ENCODE measurements at places on chromosomes 6 and 20.

- no peak for DNase-seq
Observed at GRCh38 chr6:43742285-43742684, 27.7 kb upstream of the VEGFA start.

DNA sequence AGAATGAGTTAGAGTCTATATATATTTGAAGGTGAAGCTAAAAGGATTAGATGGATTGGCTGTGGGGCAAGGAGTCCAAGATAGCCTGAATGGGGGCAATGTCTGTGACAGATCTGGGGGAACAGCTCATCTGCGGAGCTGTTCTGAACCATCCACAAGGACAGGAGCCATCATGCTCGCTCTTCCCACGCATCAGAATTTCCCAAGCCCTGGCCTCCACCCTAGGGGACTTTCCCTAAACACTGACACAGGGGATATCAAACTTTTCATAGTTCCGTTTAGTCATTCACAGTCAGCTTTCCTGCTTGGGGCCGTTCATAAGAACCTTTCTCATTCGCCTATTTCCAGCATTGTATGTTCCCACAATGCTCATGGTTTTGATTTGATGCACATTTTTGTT, 37.6 kb upstream of the CCN6 start:
- no peak for DNase-seq

GRCh38 chr20:63963784-63964301, 5.9 kb downstream of the ZNF512B start:
- no peak for DNase-seq

DNA sequence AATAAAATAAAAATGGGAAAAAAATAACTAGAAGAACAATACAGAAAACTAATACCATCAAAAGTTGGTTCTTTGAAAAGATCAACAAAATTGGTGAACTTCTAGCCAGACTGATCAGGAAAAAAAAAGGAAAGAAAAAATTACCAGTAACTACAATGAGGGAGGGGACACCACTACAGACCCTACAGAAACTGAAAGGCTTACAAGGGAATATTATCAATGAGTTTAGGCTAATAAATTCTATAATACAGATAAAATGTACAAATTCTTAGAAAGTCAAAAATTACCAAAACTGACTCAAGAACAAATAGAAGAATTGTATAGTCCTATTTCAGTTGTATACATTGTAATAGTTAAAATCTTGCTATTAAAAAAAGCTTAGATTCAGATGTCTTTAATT, 141.8 kb downstream of the COL19A1 start:
- no peak for DNase-seq

DNA sequence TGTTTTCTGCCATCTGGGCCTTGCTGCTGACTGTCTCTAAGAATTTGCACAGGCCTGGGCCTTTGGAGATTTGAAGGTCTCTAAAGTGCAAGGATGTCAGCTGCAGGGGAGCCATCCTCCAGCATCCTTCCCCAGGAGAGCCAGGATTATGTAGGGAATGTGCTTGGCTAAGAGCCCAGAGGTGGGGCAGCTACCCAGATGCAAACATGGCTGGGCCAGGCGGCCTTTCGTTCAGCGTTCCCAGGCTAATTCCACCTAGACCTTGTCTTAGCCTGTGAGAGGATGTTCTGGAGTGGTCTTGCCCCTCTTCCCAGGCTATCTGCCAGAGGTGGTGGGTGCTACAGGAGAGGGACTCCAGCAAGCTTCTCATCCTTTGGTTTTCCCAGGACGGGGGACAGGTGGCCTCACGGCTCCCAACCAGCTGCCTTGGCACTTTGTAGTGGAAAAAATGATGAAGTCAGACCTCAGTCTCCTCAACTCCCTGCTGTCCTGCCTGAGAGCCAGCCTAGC, 7.7 kb upstream of the PTGIS start:
- no peak for DNase-seq

DNA sequence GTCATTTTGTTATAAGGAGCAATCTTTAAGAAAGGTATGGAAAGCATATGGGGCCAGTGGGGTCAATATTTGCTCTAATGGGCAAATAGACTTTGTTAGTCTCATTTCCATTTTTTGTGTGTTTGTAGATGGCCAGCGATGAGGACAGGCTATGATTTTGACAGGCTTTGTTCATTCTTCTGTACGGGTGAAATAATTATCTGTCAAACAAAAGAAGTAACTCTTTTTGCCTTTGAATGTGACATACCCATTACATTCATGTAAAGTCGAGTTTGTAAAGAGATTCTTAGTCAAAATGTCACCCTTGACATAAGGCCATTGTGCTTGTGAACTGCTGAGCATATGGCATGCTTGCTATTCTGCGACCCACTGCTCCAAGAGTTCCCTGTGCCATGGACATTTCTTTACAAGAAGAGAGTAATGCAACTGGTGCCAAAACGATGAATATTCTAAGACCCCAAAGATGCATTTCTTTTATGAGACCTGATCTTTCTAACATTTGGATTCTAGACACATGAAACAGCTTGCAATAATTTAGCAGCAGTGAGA, 38.2 kb upstream of the JAG1 start:
- no peak for DNase-seq

GRCh38 chr6:37648465-37649330, 49.0 kb downstream of the MDGA1 start:
- no peak for DNase-seq

GRCh38 chr20:3276680-3277015, 37.7 kb upstream of the SLC4A11 start:
- DNase-seq, result peak; percentile 16

- no peak for DNase-seq
Observed at GRCh38 chr6:110741517-110741916, 73.8 kb downstream of the CDK19 start.

DNA sequence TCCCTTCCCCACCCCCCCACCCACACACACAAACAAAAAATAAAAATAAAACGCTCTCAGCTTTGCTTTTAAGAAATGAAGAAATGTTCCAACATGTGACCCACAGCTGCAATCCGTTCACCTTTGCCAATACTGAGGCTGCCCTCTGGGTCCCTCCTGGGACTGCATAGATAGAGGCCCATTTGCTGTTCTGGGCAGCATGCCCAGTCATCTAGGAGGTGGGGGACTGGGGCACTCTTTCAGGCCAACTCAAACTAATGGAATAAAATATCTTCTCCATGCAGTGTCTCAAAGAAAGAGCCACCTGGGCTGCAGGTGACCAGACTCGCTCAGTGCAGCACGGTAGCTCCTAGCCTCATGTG, 79.9 kb downstream of the SLC22A3 start:
- peak; percentile 3 for DNase-seq

GRCh38 chr6:112439010-112439409, 91.9 kb downstream of the RFPL4B start:
- no peak for DNase-seq

DNA sequence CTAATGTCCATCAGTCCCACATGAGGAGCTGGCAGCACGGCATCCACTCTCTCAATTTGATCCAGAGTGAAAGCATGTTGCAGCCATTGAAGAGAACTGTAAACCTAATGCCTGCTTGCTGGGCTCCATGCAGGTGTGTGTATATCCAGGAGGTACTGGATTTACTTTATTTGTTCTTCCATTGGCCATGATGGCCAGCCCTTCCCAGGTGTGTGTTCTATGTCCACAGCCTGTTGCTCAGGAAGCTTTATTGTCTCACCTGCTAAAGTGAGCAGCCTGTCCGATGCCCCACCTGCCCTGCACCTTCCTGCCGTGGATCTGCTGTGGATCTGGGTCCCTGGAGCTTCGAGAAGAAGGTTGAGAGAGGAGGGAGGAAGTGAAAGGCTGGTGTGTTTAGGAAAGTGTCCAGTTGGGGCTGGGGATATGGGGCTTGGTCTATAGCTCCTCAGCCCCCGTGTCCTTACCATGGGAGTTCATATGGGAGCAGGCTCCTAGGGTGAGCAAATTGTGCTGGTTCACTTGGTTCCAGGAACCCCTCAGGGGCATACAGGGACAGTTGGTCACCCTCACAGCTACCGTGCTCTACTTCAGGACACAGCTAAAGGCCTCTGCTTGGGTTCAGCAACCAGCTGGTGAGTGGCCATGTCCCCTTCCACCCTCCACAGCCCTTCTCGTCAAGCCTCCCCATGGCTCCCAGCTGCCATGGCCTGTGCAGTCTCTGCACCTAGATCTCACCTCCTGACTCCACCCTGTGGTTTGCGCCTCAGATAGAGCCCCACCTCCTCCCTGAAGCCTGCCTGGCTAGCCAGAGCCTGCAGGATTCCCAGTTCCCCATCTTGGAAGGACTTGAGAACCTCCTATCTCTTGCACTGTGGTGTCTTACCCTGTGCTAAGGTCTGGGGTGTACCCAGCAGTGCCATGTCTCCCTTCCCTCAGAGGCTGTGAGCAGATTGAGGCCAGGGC, 12.7 kb downstream of the TREML2 start:
- DNase-seq, result peak; percentile 70

DNA sequence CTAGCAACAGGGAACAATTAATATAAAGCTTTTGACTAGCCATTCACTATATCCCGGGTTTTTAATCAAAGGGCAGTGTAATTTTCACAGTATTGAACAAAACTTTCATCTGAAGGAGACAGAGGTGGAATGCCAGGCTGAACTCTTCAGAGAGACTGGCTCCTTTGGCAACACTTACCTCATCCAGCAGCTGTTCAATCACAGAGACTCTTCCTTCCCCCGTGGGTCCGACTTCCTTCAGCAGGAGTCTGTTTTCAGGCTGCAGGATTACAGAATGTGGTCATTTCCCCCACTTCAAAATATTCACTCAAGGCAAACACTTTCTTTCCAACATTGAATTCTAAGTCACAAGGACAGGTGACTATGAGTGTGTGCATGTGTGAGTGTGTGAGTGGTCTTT, 76.6 kb downstream of the DZANK1 start:
- DNase-seq, result no peak

GRCh38 chr6:169170583-169170955, 83.1 kb downstream of the THBS2 start:
- DNase-seq, result no peak

- no peak for DNase-seq
Observed at GRCh38 chr6:4858194-4859015, 82.2 kb downstream of the CDYL start.

DNA sequence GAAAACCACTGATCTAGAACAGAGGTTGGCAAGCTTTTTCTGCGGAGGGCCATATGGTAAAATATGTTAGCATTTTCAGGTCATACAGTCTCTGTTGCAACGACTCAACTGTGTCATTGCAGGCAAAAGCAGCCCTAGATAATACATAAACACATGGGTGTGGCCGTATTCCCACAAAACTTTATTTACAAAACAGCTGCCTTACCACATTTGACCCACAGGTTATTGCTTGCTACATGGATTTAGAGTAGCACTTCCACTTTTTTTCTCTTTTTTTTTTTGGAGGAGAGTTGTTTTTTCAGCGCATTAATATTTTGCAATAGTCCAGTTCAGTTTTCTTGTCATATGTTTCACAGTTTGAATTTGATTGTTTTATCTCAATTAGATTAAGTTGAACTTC, 2.5 kb upstream of the IGF2R start:
- no peak for DNase-seq

DNA sequence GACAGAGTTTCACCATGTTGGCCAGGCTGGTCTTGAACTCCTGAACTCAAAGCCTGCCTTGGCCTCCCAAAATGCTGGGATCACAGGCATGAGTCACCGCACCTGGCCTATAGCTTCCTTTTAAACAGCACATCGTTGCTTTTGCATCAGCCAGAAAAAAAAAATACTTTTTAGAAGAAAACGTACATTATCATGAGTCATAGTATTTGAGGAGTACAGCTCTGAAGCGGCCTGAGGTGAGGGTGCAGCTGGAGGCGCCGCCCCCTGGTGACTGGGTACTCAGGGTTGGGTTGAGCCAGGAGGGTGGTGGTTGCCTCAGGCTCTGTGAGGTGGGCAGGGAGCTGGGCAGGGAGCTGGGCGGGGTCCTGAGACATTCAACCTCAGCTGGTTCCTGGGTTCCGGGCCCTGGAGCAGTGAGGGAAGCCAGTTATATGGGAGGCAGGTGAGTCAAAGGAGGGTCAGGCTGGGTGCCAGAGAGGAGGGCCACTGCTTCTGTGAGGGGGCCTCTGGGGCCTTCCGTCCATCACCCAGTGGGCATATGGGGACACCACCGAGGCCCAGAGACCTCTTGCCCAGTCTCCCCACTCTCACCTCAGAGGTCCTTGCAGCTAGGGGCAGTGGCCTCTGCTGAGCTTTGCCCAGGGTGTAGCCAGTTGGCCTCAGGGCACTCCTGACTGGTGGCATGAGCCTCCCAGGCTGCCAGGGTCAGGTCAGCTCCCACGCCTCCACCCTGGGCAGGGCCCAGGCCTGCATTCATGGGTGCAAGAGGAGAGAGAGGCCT, 11.7 kb upstream of the ID1 start:
- DNase-seq, result peak; percentile 37

DNA sequence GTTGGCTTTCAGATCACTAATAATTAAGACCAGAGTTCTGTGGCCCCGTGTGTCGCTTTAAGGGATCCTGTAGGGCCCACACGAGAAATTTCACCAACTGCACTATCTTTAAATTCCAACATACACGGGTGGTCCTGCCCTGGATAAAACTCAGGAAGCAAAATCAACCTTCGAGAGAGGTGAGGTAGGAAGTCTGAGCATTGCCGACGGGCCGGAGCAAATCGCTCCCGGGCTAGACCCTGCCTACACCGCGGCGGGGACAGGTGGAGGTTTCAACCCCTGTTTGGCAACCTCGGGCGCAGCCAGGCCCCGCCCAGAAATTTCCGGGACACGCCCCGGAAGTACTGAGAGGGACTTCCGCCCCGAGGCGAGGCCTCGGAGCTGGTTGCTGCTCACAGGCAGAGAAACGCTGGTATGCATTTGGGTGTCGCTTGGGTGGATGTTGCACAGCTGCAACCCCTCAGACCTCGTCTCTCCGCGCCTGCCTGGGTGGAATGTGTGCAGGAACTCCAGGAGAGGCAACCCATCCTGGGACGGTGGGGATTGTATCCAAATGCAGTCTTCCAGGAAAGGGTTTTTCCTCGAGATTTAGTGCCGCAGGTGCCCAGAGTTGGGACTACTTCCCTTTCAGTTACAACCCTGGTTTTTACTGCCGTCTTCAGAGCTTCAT, 19.9 kb downstream of the ZKSCAN8 start:
- peak; percentile 39 for DNase-seq

GRCh38 chr6:150065083-150065482, 3.8 kb downstream of the ULBP3 start:
- no peak for DNase-seq

- DNase-seq, result no peak
Observed at GRCh38 chr6:168345896-168346754, 26.5 kb upstream of the DACT2 start.

DNA sequence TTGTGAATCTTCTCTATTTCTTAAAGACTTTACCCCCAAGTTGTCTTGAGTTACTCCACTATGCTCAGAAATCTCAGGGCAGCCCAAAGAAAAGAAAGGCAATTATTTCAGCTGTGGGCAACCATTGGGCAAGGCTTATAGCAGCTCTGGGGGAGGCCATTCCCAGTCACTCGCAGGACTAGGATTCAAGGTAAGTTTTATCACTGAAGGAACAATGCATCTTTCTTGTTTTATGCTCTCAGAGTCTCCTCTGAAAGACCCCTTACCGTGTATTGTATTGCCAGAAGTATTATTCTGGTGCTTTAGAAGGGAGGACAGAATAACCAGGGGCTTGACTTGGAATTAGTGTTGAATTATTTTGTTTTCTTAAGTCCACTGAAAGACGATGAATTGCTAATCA, 586.3 kb upstream of the MAP3K7 start:
- DNase-seq, result no peak

Measured in DMS153 (cell line).